ENCODE measurements at places on chromosomes 7 and 10. TPM values are rescaled to one million over a fixed set of nuclear protein-coding genes. Genes with fewer than 3 reads are reported as not detected.

- DNase-seq = no peak
- H3K36me3 ChIP-seq = no peaks in the 10 kb centered on the region
- no peak overlapping the region for H3K4me3 ChIP-seq
- H3K27ac ChIP-seq = no peak overlapping the region
These were observed 40.0 kb upstream of the AQP1 start for GRCh38 chr7:30871655-30872054.

- no peak for DNase-seq
- H3K4me3 ChIP-seq = no peak overlapping the region
- no peaks in the 10 kb centered on the region for H3K36me3 ChIP-seq
- no peaks in the 10 kb centered on the region for H3K27me3 ChIP-seq
- no peak overlapping the region for H3K27ac ChIP-seq
These were observed 6.7 kb upstream of the MNX1 start for GRCh38 chr7:157017149-157017548.

DNA sequence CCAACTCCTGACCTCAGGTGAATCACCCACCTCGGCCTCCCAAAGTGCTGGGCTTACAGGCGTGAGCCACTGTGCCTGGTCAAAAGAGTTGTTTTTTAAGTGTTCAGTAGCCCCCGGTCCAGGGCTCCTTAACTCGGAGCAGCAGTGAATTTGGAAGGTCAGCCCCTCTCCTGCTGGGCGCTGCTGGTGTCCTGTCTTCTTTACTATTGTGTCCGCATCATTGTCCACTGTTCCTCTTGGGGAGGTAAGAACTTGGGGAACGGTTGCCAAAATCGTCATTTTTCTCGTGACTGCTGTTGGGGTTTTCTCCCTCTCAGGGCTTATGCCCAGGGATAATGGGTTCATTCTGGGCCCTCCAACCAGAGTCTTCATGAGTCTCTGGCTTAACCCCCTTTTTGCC lies 46.7 kb downstream of the CAMK1D start:
- no peaks in the 10 kb centered on the region for H3K27me3 ChIP-seq
- H3K4me1 ChIP-seq = peaks cover 2% of the 10 kb centered on the region

- no peak overlapping the region for H3K4me3 ChIP-seq
- H3K27ac ChIP-seq = no peak overlapping the region
- H3K36me3 ChIP-seq = no peaks in the 10 kb centered on the region
- DNase-seq = no peak
- H3K4me1 ChIP-seq = no peaks in the 10 kb centered on the region
These were observed 93.8 kb downstream of the PRTFDC1 start for GRCh38 chr10:24858288-24859270.

The TMEM196 gene
- total RNA-seq = not detected

Data from ovary (tissue), 10 donors.